ENCODE measurements at places on chromosomes 2 and 18. TPM values are rescaled to one million over a fixed set of nuclear protein-coding genes. Genes with fewer than 3 reads are reported as not detected.

Gene ITGA6
- 46.5 TPM for total RNA-seq

Gene NAT8
- not detected for total RNA-seq

Gene HRH4
- not detected for total RNA-seq

DNA sequence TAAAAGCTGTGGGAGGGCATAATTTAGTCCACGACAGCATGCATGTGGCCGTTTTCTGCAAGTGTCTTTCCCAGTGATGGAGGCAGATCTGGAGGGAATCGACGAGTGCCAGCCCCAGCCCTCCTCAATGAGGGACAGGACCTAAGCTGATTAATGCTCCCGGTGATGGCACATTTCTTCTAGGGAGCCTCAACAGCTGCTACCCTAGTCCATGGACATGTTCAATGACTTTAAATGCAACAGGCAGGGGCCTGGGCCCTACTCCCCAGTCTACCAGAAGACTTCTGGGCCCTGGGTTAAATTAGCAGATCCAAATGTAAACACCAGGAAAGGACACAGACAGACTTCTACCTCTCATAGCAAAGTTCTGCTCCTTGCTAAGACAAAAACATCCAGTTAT is 155.1 kb downstream of the ACTR3 start:
- no peaks in the 10 kb centered on the region for H3K4me1 ChIP-seq
- no peaks in the 10 kb centered on the region for H3K36me3 ChIP-seq
- no peak for DNase-seq
- no peak overlapping the region for H3K4me3 ChIP-seq
- H3K27ac ChIP-seq = no peak overlapping the region
- no peaks in the 10 kb centered on the region for H3K27me3 ChIP-seq

DNA sequence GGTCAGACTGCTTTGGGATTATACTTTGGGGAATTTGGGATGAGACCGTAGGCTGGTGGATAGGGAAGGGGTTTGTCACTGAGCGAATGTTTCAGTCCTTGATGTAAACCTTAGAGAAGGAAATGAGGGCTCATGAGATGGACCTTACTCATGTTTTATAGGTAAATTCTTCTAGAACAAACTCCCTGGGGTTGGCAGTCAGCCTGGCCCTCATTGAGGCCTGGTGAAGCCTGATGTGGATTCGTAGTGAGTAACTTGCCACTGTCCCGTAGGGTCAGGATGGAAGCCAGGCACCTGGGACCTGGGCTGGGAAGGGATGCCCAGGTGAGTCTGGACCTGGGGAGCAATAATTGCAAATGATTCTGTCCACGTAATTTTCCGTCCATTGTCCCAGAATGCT is 258.3 kb downstream of the LPIN1 start:
- no peak for DNase-seq
- H3K27me3 ChIP-seq = no peaks in the 10 kb centered on the region
- H3K36me3 ChIP-seq = no peaks in the 10 kb centered on the region
- no peaks in the 10 kb centered on the region for H3K4me1 ChIP-seq
- no peak overlapping the region for H3K4me3 ChIP-seq

GRCh38 chr2:216829533-216829932 is 30.3 kb downstream of the TNP1 start:
- H3K4me3 ChIP-seq = no peak overlapping the region
- peaks cover 39% of the 10 kb centered on the region for H3K4me1 ChIP-seq
- peak; percentile 90 for DNase-seq
- H3K27ac ChIP-seq = peak overlapping the region; percentile 72

- no peak overlapping the region for H3K4me3 ChIP-seq
- H3K27ac ChIP-seq = no peak overlapping the region
- peaks cover 26% of the 10 kb centered on the region for H3K4me1 ChIP-seq
- no peak for DNase-seq
These were observed 118.1 kb downstream of the FHOD3 start for GRCh38 chr18:36415625-36416024.

Measured in psoas muscle (tissue), 8 donors.